ENCODE measurements at places on chromosomes 7 and 10. TPM values are rescaled to one million over a fixed set of nuclear protein-coding genes. Genes with fewer than 3 reads are reported as not detected.

GRCh38 chr7:142298009-142298408, 40.2 kb upstream of the PRSS58 start:
- DNase-seq = no peak

DNA sequence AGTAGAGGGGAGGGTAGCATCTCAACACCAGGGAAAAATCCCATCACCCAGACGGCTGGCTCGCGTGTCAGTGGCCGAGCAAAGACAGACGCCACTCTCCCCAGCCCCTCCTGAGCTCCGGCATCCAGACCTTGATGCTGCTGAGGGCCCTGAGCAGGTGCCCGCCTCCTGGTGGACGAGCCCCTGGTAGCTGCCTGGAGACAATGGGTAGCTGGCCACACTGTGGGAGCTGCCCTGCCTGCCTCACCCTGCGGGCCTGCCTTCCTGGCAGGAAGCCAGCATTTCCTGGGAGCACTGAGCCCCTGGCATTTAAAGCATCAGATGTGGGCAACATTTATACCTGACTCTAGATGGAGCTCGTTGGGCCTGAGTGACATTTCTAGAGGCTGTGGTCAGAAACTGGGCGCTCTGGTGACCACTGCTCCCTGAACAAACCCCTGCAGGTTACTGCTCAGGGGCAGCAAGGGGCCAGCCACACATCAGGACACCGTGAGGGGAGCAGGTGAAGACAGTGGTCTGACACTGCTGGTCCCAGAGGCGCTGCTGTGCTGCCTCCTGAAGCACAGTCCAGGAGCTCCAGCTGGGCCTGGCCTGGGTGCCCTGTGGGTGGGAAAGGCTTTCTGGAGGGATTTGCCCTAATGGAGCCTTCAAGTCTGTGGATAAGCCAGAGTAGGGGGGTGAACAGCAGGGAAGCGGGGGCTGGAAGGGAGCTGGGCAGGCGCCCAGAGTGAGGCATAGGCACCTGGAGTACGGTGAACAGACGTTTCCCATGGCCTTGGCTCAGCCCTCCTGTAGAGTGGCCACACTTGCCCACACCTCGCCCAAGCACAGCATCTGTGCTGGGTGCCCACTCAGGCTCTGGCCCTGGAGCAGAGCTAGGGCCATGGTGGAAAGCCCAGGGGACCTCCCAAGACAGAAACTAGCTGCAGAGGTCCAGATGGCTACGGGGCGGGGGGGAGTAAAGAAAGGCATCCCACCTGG, 138.7 kb downstream of the MAPK8 start:
- DNase-seq = no peak

GRCh38 chr10:126321440-126321839, 66.8 kb downstream of the ADAM12 start:
- DNase-seq = no peak

Gene RBP4
- 58.0 TPM for total RNA-seq

GRCh38 chr10:125166658-125167057, 6.3 kb upstream of the CTBP2 start:
- no peak for DNase-seq

DNA sequence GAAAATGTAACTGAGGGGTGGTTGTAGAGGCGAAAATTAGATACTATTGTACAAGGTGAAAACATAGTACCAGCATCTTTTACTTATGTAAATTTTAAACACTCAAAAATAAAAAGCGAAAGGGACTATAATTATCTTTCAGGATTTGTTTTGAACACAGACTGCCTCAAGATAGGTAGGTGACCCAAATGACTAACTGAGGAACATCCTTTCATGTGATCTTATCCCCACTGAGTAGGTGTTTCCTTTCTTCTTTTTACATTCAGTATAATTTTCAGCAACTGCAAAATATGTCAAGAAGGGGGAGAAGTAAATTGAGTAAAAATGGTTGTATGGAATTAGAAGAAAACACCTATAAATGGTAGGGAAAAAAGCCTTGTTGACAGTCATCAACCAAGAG, 236.7 kb downstream of the PHF14 start:
- no peak for DNase-seq

- DNase-seq = no peak
Observed at GRCh38 chr7:20470082-20470481, 139.4 kb downstream of the ITGB8 start.

DNA sequence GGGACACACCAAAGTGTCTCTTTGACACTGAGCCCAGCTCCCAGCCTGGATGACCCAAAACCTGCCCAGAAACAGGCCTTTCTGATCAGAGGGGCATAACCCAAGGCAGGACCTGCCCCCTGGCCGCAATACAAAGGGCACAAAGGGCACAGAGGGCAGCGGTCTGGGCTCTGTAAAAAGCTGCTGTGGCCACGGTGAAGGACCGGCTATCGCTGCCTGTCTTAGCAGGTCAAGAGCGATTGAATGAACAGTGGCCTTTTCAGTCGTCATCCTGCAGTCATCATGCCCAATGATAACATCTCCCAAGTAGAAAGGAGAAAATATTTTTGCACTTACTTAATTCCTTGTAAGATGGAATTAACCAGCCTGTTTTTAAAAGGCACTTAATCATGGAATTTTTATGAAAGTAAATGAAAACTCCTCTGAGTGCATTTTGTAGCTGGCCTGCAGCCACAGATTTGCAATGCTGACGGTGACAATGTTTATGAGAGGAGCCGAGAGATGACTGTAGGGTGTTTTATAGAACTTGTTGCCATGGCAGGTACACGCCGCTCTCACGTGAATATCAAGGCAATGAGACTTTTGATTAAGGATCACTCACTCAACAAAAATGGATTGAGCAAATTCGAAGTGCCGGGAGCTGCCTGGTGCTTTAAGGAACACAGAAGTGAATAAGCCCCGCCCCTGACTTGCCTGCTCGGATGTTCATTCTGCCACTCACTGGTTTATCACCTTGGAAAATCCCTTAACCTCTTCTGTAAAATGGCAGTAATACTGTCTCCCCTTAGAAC, 47.3 kb upstream of the BHLHA15 start:
- DNase-seq = no peak

GRCh38 chr7:20217193-20217948, at the start of gene MACC1:
Gene MACC1 (minus strand): TSS chr7:20217384. CDS start chr7:20161862, 55,522 bp downstream.
- no peak for DNase-seq

Gene ADIRF
- total RNA-seq = 882 TPM

DNA sequence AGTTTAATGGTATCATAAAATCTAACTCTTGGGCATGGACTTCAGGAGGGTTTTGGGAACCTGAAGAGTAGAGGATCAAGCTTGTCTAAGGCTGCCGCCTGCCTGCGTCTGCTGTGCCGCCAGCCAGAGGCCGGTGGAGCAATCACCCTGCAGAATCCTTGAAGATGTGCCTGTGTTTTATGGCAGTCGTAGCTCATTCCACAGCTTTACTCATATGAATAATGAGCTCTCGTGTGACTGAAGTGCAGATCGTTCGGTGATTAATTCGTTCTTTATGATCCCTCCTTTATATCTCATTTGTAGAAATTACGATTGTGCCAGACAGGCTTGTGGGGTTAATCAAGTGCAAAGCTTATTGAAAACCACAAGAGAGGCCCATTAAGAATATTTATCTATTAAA, 100.8 kb downstream of the ACTR3B start:
- DNase-seq = no peak

Measured in ascending aorta (tissue), 2 donors.